Caudate nucleus (tissue), 63 donors: ENCODE measurements at places on chromosomes 13 and 19.
A peak's percentile ranks its signal among the peaks of the same experiment; 100 is the strongest.

- peak; percentile 34 for DNase-seq
These were observed 2.4 kb downstream of the PTPRH start for GRCh38 chr19:55206664-55207500.

DNA sequence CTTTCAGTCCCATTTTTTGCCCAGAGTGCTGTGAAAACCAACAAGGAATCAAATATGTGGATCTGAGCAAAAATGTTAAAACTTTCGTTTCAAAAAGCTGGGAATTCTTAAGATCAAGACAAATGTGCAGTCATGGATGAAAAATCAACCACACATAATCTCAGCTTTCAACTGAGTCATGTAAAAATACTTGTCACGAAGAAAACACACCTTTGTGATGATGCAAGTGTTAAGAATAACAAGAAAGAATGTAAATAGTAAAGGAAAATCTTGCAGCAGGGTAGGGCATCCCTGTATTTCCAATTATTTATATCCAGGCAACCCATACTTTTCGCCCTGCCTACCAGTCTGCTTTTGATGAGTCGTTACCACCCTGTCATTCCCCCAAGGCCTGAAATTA lies 27.4 kb upstream of the DCLK1 start:
- no peak for DNase-seq

- no peak for DNase-seq
These were observed 7.9 kb upstream of the F10 start for GRCh38 chr13:113114511-113115362.

DNA sequence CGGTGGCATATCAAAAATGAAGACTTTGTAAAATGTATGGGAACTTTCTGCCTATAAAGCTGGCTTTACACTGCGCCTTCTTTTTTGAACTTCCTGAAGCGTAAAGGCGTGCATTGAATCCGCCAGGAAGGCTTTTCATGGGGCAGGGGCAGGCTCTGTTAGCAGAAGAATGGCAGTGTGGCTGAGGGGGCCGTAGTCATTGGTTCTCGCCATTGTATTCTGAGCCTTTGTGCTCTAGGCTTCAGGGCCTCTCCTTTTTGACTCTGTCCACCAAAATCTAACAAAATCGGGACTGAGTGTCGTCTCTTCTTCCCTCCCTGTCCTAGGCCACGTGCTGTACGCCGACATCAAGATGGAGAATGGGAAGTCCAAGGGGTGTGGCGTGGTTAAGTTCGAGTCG lies 14.1 kb downstream of the PRAM1 start:
- no peak for DNase-seq

- DNase-seq = no peak
These were observed 205.5 kb downstream of the USP12 start for GRCh38 chr13:26965952-26966700.

GRCh38 chr19:33673258-33673875 lies 51.6 kb downstream of the CHST8 start:
- no peak for DNase-seq

GRCh38 chr13:38872693-38873092 lies 117.9 kb downstream of the STOML3 start:
- DNase-seq = peak; percentile 4

- DNase-seq = no peak
These were observed 2.1 kb upstream of the GPC6 start for GRCh38 chr13:93224535-93224934.

GRCh38 chr19:58279042-58279924 lies 528 bp downstream of the ZNF8 start:
- DNase-seq = peak; percentile 75

DNA sequence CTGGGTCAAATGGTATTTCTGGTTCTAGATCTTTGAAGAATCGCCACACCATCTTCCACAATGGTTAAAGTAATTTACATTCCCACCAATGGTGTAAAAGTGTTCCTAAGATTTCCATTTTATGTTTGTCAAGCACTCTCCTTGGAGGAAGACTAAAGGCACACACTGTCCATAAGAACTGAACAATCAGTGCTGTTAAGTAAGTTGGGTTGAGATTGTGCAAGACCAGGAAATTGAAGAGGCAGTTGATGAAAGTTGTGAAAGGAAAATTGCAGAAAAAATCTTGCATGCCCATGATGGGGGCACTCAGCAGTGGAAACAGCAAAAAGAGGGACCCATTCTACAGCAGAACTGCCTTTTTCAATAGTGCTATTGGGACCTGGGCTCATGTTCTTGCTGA lies 323.6 kb downstream of the DLEU7 start:
- DNase-seq = no peak

GRCh38 chr19:5690955-5691821 lies 1.1 kb downstream of the RPL36 start:
- peak; percentile 51 for DNase-seq

DNA sequence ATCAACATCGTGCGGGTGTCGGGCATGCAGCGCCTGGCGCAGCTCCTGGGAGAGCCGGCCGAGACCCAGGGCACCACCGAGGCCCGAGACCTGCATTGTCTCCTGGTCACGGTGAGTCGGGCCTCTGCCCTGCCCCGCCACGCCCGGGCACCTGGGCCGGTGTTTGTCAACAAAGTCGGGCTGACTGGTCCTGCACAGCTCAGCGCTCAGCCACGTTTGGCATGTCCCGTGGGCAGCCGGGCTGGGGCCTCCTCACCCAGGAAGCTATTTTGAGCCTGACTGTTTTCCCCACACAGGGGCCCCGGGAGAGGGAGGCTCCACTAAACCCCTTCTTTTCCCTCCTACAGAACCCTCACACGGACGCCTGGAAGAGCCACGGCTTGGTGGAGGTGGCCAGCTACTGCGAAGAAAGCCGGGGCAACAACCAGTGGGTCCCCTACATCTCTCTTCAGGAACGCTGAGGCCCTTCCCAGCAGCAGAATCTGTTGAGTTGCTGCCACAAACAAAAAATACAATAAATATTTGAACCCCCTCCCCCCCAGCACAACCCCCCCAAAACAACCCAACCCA lies 1.3 kb downstream of the GADD45B start:
- DNase-seq = no peak

GRCh38 chr13:85461621-85462020 lies 337.6 kb downstream of the SLITRK6 start:
- no peak for DNase-seq

- DNase-seq = no peak
These were observed 1.5 kb upstream of the PDX1 start for GRCh38 chr13:27918041-27918917.

DNA sequence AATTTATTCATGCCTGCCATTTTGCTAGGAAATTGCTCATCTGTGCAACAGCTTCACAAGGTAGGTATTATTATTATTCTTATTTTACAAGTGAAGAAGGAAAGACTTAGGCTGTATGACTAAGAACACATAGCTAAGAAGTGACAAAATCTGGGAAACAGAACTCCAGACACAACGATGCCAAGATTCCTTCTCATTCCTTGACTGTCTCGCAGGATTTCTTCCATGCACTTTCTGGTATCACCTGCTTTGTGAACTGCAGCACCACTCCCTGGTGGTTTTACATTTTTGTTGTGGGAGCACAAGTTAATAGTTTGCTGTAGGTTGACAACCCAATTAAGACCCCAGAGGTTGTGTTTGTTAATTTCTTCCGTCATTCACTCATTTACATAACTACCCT lies 188.5 kb downstream of the LACC1 start:
- no peak for DNase-seq

- DNase-seq = no peak
These were observed 1.5 kb upstream of the ECH1 start for GRCh38 chr19:38833092-38833425.

DNA sequence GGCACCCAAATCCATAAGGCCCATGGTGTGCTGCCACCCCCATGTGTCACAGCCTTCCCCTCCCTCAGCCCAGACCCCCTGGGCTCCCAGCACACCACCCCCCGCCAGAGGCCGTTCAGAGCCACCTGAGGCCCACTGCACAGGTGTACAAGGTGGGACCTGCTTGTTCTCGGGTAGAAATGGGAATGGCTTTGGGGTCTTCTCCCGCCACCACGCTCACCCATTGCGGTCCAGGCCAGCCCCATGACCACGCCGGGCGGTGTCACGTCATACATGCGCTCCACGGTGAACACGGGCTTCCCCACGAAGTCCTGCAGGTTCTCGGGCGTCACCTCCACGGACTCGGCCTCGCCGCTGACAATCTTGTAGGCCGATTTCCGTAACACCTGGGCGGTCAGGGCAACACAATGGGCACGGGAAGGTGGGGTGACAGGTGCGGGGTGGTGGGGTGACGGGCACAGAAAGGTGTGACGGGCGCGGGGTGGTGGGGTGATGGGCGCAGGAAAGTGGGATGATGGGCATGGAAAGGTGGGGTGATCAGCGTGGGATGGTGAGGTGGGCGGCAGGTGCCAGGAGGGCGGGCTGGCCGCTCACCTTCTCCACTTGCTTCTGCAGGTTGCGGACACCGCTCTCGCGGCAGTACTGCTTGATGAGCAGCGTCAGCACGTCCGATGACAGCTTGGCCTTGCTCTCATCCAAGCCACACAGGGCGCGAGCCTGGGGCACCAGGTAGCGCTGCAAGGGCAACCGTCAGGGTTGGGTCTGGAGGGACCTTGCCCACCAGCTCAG lies 4.3 kb downstream of the RPL36 start:
- no peak for DNase-seq

GRCh38 chr13:20528452-20528851 lies 2.8 kb upstream of the CRYL1 start:
- DNase-seq = no peak

GRCh38 chr13:70814684-70815083 lies 706.4 kb upstream of the KLHL1 start:
- DNase-seq = no peak

DNA sequence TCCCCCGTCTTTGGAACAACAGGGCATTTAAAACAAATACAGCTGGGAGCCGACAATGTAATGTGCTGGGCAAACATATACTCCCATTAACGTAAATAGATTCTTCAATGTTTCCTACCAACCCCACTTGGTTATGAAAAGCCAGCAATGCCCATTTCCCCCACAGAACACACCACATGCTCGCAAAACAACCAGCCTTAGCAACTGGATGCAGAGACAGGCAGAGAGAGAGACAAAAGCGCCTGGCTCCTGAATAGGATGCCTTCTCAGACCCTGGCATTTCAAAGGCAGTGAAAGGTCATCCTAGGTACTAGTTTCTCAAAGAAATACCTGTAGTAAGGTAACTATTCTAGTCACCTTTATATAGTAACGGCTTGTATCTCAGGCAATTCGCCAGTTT lies 462.9 kb downstream of the ITGBL1 start:
- DNase-seq = no peak

DNA sequence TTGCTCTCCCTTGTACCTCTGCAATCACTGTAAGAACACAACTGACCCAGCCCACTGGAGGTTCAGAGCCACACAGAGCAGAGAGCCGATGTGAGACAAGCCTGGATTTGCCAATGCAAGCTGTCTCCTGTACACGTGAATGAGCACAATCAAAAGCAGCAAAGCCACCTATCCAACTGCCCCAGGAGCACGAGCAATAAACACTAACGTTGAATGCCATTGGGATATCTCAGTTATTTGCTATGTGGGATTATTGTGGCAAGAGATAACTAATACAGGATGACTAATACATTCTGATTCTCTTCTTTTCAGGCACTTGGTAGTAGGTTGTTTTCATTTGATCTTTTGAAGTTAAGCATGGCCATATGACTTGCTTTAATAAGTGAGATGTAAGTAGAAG lies 85.2 kb upstream of the FAM216B start:
- no peak for DNase-seq

DNA sequence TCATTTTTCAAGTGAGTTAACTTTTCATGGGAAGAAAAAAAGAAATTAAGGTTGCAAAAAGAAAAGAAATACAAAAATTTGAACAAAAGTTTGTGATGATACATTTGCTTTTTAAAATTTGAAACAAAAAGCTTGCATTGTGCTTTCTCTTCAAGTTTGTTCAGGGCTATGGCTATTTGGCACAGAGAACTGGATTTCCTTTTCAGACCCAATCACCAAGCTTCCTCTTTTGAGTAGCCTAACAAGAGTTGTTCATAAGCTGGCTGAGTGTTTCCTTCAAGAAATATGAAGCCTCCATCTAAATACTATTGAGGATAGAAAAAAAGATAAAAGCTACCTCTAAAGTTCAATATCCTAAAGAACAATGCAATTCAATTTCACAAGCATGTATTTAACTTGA lies 787.8 kb downstream of the LIG4 start:
- no peak for DNase-seq

DNA sequence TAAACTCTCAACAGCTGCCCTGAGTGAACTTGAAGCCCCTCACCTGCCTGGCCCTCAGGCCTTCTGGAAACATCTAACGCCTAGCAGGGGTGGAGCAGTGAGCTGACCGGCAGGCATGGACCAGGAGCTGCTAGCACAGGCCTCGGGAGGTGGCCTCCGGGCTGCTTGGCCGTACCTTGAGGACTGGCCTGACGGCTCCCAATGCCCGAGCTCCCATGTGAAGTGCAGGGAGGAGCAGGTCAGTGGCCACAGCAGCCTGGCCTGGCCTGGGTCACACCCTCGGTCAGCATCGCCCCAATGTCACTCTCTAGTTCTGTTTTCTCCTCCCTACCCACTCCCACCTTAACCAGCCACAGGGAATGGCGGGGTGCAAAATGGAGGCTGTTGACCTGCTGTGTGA lies 19.0 kb downstream of the TSHZ3 start:
- no peak for DNase-seq

DNA sequence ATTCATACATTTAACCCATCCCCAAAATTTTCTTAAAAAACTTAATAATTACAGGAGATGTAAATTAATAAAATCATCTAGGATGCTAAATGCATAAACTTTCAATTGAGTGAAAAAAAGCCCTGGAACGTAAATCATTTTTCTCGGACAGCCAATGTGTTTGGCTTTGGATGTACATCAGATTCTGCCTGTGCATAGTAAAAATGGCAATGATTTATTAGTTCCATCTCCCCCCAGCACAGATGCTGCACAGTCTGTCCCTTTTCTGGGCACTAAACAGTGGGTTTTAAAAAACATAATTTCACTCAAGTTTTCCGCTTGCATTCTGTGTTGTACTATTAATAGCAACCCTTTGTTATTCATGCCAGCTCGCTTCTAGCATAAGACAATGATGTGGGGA lies 147.7 kb downstream of the TM9SF2 start:
- no peak for DNase-seq

DNA sequence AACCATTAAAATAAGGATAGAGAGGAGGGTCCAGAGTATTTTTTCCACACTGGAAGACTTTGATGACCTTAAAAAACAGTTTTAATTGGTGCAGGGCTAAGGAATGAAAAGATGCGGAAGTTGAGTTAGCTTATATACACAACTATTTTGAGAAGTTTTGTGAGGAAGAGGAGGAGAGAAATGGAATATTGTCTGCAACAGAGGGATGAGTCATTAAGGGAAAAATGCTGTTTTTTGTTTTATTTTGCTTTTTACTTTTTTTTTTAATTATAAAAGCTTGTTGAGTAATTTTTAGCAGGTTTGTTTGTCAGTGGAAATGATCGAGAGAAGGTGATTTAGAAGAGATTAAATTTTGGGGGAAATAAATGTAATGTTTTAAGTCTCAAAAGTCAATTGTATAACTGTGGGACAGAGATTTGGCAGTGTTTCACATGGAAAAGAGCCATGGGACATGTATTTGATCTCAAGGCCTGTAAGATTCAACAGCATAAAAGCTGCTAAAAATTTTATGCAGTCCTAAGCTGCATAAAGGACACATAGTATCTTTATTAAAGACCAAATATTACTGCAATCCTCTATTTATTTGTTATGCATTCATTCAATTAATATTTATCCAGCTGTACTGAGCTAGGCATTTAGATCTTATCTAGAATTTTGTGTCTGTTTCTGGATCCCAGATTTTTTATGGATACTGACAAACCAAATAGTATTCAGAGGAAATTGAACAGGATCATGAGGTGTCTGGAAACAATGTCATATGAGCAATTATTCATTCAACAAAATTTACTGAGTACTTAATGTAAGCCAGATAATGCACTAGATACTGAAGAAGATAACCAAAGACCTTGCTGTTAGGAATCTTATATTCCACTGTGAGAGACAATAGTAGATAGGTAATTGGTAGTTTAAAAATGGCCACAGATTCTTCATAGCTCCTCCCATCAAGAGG lies 72.7 kb downstream of the DNAJC15 start:
- no peak for DNase-seq
